Uterus (tissue), 4 donors: ENCODE measurements at places on chromosomes 6 and 20. TPM values are rescaled to one million over a fixed set of nuclear protein-coding genes. Genes with fewer than 3 reads are reported as not detected.

GRCh38 chr6:118280210-118280609 is 267.9 kb upstream of the PLN start:
- H3K4me1 ChIP-seq = no peaks in the 10 kb centered on the region
- no peak overlapping the region for H3K27ac ChIP-seq
- no peaks in the 10 kb centered on the region for H3K36me3 ChIP-seq
- H3K4me3 ChIP-seq = no peak overlapping the region
- no peaks in the 10 kb centered on the region for H3K27me3 ChIP-seq
- DNase-seq = no peak

- H3K27me3 ChIP-seq = no peaks in the 10 kb centered on the region
- no peak overlapping the region for H3K4me3 ChIP-seq
- no peak for DNase-seq
- no peak overlapping the region for H3K27ac ChIP-seq
Measured at GRCh38 chr20:3251806-3252205, 12.8 kb upstream of the SLC4A11 start.

DNA sequence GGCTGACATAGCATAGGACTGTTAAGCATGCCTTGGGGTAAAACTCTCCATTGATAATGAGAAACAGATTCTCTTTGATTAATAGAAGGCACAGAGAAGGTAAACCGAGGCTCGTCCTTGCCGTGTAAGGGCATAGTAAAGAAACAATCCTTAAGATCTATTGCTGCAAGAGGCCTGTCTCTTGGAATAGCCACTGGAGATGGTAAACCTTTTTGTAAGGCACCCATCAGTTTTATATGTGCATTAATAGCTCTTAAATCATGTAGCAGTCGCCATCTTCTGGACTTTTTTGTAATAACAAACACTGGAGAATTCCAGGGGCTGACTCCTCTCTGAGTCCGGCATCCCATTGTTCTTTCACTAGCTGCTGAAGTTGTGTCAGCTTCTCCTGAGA is 8.4 kb upstream of the ABHD12 start:
- no peak overlapping the region for H3K27ac ChIP-seq
- H3K4me1 ChIP-seq = no peaks in the 10 kb centered on the region
- no peak overlapping the region for H3K4me3 ChIP-seq
- H3K27me3 ChIP-seq = no peaks in the 10 kb centered on the region
- no peaks in the 10 kb centered on the region for H3K36me3 ChIP-seq

DNA sequence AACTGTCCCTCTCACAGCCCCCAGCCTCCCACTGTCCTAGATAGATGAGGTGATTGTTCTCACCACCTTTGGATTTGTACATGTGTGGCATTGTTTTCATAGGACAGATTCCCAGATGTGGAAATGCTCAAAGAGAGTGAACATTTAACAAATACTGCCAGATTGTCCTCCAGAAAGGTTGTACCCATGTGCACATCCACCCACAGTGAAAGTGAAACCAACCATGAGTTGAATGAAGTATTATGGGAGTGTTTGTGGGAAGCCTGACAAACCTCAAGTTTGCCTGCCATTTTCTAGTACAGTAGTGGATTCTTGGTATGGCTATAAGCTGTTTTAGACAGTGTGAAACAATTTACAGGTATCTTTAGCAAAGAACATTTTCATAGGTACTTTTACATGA is 42.7 kb downstream of the ANKRD6 start:
- H3K27me3 ChIP-seq = no peaks in the 10 kb centered on the region
- H3K4me3 ChIP-seq = no peak overlapping the region
- no peaks in the 10 kb centered on the region for H3K4me1 ChIP-seq

DNA sequence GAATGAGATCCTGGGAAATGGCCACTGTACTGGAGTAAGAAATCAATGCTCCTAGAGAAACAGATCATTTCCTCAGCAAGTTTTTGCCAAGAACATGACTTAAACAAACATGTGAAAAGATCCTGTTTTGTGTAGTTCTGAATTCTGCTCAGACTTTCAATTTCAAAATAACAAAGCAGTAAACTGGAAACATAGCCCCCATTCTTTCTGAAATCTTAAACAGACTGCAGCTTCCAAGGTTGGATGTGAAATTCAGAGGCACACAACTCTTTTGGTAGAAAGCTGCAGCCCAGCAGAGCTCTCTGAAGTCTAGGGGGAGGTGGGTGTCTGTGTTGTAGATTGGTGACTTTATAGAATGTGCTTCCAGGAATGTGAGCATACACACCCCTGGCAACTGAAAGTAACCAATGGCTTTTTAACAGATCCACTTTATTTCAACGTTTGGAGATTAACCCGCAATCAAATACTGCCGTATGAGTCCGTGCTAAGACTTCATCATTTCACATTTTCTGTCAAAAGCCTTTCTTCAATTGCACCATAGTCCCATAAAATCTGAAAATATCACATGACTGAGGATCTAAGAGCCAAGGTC is 86.4 kb downstream of the ATXN1 start:
- no peaks in the 10 kb centered on the region for H3K27me3 ChIP-seq
- H3K27ac ChIP-seq = peak overlapping the region; percentile 25
- no peak overlapping the region for H3K4me3 ChIP-seq

DNA sequence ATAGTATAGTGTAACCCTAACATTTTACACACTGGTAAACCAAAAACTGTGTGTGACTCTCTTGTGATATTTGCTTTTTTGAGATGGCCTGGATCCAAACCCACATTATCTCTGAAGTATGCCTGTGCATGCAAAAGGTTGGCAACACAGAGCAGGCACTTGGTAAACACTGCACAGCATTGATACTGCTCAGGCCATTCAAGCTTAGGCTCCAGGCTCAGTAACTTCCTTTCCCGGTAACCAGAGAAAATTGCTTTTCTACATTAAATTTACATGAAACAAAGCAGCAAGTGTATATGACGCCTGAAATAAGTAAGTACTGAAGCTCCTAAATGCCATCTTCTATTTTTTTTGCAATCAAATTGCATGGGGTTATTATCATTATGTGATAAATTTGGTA is 205.7 kb downstream of the EPM2A start:
- no peak for DNase-seq
- no peaks in the 10 kb centered on the region for H3K4me1 ChIP-seq
- no peak overlapping the region for H3K27ac ChIP-seq
- H3K36me3 ChIP-seq = no peaks in the 10 kb centered on the region
- H3K27me3 ChIP-seq = no peaks in the 10 kb centered on the region

- H3K36me3 ChIP-seq = no peaks in the 10 kb centered on the region
- H3K4me1 ChIP-seq = no peaks in the 10 kb centered on the region
- no peak overlapping the region for H3K27ac ChIP-seq
Measured at GRCh38 chr20:46771195-46771588, 61.7 kb downstream of the SLC2A10 start.

DNA sequence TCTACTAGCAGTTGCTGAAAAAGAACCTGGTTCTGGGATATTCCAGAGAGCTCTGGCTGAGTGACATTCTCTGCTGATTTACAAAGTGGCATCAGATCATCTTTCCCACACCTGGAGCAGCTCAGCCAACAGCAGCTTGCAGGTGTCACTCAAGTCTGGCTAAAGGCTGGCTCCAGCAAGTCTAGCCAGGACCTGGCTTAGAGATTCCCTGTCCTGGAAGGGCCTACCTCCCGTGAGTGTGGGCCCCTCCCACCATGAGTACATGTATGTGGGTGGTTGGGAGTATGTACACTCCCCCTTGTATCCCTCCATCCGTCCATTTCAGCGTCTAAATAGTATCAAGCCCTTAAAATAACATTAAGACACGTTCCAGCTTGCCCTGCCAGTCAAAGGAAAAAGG is 539.3 kb upstream of the ID4 start:
- H3K27ac ChIP-seq = no peak overlapping the region
- no peaks in the 10 kb centered on the region for H3K36me3 ChIP-seq
- no peak overlapping the region for H3K4me3 ChIP-seq
- H3K4me1 ChIP-seq = no peaks in the 10 kb centered on the region
- no peaks in the 10 kb centered on the region for H3K27me3 ChIP-seq

DNA sequence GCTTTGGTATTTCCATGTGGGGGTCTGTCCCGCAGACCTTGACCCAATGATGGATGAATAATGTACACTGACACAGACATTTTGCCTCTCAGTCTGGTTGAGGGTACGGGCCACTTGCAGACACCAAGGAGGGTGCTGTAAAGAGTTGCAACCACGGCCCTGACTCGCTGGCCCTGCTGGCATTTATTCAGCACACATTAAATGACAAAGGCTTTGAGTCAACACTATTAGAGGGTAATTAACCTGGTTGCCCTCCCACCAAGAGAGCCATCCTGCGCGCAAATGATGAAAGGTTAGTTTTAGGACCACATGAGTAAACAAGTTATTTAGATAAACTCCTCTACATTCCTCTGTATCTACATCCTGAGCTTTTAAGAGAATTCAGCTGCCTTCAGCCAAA is 308.9 kb upstream of the MMS22L start:
- H3K27me3 ChIP-seq = no peaks in the 10 kb centered on the region
- H3K4me1 ChIP-seq = no peaks in the 10 kb centered on the region
- no peak overlapping the region for H3K4me3 ChIP-seq
- H3K27ac ChIP-seq = no peak overlapping the region
- no peaks in the 10 kb centered on the region for H3K36me3 ChIP-seq

DNA sequence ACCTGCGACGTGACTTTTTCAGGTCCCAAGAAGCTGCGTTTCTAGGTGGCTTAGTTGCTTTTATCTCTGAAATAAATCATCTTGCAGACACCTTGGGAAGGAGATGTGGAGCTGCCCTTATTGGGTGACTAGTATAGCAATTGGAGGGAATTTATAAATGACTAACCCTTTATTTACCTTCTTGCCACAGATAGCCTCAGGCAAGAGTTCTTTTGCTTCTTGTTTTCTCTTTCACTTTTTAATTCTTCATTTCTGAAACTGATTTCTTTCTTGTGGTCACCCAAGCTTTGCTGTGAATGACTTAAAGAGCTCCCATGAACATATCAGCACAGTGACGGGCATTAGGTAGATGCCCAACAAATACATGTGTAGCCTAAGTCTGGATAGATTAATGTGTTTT is 3.0 kb downstream of the ADGRF4 start:
- no peaks in the 10 kb centered on the region for H3K27me3 ChIP-seq
- no peak for DNase-seq
- H3K36me3 ChIP-seq = no peaks in the 10 kb centered on the region
- no peaks in the 10 kb centered on the region for H3K4me1 ChIP-seq
- no peak overlapping the region for H3K4me3 ChIP-seq

- no peaks in the 10 kb centered on the region for H3K36me3 ChIP-seq
- H3K27ac ChIP-seq = no peak overlapping the region
- H3K4me1 ChIP-seq = no peaks in the 10 kb centered on the region
- no peak for DNase-seq
- no peaks in the 10 kb centered on the region for H3K27me3 ChIP-seq
- no peak overlapping the region for H3K4me3 ChIP-seq
Measured at GRCh38 chr20:43824309-43825050, 90.2 kb upstream of the TOX2 start.

DNA sequence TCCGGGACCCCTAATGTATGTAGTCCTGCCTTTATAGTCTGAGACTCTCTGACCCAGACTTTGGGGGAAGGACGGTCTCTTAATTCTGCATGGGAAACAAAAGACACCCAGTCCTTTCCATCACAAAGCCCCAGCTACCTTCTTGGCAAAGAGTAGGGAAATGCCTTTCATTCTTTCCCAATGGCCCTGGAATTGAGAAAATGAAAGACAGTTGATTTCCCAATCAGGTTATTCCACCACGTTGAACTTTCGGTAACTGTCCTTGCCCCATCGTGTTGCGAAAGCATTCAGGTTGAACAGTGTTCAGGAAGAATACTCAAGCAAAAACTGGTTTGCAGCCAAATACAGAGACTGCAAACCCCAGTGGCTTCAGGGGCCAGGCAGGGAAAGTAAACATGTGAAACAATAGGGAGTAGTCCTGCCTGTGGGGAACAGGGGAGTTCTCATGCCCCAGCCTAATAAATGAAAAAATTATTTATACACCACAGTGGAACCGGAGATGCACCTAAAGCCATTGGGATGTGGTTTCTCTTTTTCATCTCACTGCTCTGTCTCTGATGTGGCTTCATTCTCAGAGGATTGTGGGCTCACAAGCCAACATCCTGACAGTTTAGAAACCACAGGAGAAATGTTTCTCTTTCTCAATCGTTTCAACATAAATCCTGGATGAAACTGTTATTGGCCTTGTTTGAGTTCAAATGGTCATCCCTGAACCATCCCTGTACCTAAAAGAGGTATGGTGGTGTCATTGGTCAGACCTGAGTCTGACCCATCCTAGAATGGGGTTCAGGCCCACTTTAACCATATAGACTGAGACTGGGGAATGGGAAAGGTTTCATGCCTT is 44.2 kb upstream of the SLC9A8 start:
- H3K4me1 ChIP-seq = peaks cover 6% of the 10 kb centered on the region
- H3K27ac ChIP-seq = peak overlapping the region; percentile 77
- no peaks in the 10 kb centered on the region for H3K27me3 ChIP-seq
- DNase-seq = peak; percentile 81
- no peak overlapping the region for H3K4me3 ChIP-seq
- no peaks in the 10 kb centered on the region for H3K36me3 ChIP-seq

- no peak overlapping the region for H3K27ac ChIP-seq
- H3K4me3 ChIP-seq = no peak overlapping the region
- H3K27me3 ChIP-seq = no peaks in the 10 kb centered on the region
- no peaks in the 10 kb centered on the region for H3K36me3 ChIP-seq
- no peaks in the 10 kb centered on the region for H3K4me1 ChIP-seq
Measured at GRCh38 chr20:10718661-10719060, 44.9 kb upstream of the JAG1 start.

DNA sequence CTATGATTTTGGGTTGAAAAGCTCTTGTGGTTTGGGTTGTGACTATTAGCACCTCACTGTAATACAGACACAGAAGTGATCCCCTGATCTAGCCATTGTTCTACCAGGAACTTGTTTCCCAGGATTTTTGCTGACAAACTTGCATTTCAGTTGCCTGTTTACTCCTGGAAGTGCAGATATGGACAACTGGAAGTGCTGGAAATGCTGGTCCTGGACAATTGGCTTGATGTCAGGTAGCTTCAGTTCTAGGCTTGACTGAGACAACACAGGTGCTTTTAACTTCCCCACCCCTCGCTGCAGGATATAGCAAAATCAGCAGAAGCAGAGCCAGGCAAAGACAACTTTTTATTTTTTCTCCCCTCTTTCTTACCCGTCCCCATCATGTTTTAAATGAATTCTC is 27.1 kb upstream of the FBXO30 start:
- no peaks in the 10 kb centered on the region for H3K4me1 ChIP-seq
- no peak overlapping the region for H3K27ac ChIP-seq
- H3K4me3 ChIP-seq = no peak overlapping the region
- no peaks in the 10 kb centered on the region for H3K36me3 ChIP-seq
- H3K27me3 ChIP-seq = no peaks in the 10 kb centered on the region
- no peak for DNase-seq

DNA sequence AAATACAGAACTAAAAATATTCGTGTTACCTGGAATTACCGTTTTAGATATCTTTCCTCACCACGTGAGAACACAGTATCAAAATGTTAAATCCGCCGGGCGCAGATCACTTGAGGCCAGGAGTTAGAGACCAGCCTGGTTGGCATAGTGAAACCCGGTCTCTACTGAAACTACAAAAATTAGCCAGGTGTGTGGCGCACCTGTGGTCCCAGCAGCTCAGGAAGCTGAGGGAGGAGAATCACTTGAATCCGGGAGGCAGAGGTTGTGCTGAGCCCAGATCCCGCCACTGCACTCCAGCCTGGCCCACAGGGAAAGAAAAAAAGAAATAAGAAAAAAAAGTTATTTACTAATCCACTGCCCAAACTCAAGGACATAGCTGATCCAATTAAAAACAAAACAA is 4.8 kb upstream of the DDX43 start:
- no peak for DNase-seq
- H3K4me3 ChIP-seq = no peak overlapping the region
- H3K36me3 ChIP-seq = no peaks in the 10 kb centered on the region
- no peaks in the 10 kb centered on the region for H3K4me1 ChIP-seq
- H3K27me3 ChIP-seq = no peaks in the 10 kb centered on the region

PAX1 gene
- not detected for total RNA-seq

JPH2 gene
- 133 TPM for total RNA-seq

PSORS1C2 gene
- total RNA-seq = not detected

ADAT2 gene
- 3.8 TPM for total RNA-seq

DYNLT2 gene
- total RNA-seq = 3.0 TPM
